Caco-2 (cell line): ENCODE measurements at places on chromosomes 11 and 22. TPM values are rescaled to one million over a fixed set of nuclear protein-coding genes. Genes with fewer than 3 reads are reported as not detected.

DNA sequence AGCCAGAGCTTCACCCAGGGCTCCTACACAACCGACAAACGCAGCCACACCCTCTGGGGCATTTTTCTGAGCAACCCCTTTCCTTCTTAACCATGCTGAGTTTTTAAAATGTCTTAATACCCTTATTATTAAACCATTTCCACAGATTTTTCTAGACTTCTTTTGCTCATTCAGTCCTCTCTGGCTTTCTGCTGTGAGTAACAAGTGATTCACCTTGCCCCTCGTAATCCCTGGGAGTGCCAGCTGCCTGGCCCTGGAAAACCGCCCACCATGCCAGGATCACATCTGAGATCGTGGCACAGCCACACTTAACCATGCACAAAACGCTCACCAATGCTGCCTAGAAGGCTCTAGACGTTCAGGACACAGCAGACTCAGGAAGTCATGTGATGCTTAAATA lies 25.4 kb downstream of the YPEL1 start:
- DNase-seq = no peak

DNA sequence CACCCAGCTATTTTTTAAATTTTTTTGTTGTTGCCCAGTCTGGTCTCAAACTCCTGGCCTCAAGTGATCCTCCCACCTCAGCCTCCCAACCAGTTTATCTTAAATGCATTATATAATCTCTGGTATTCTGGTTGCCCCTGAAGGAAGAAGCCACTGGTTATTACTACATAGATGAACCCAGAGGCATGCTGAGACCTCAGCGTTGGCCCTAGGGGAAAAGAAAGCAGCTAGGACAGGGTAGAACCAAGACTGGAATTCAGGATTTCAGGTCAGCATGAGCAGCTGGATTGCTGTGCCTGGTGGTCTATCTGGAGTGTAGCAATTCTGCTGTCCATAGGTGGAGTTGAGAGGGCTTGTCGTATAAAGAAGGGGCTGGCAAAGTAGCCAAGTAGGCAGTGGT lies 67.2 kb downstream of the PARVA start:
- DNase-seq = no peak

- DNase-seq = no peak
These were observed 205.0 kb upstream of the RAG2 start for GRCh38 chr11:36803084-36803483.

GRCh38 chr11:32430568-32431381 lies 4.6 kb downstream of the WT1 start:
- no peak for DNase-seq

- DNase-seq = no peak
These were observed 322.0 kb downstream of the CTTN start for GRCh38 chr11:70720281-70720680.

IL18 gene
- 32.8 and 36.5 TPM in 2 replicates for total RNA-seq

GRCh38 chr22:50572965-50573364 lies 5.3 kb downstream of the CPT1B start:
- no peak for DNase-seq

DNA sequence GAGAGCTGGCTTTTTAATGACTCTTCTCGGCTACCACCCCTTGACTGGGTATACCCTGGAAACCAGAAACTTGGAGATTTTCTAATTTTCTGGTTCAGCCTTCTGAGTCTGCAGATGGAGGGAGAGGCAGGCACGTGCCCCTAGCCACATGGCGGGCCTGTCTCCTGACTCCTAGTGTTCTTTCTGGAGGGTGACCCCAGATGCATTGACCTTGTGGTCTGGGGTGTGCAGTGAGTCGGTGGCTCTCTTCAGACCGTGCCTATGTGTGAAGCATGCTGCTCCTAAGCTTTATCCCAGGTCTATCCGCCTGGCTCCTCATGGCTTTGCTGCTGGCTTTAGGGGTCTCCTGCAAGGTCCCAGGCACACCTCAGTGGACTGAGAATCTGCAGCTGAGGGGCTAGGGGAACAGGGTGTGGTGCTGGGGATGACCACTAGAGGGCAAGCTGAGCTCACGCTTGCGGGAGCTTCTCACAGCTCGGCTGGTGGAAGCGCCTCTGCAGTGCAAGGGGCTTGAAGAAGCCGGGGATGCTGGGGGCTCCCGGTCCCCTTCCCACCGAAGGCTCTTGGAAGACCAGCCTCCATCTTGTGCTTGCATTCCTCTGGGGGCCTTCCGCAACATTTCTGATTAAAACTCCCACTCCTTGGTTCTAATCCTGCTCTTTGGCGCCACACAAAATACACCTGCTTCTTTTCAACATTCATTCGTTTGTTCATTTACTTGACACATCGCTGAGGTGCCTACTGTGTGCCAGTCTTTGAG lies 51.8 kb downstream of the OTOG start:
- DNase-seq = peak; percentile 85

ART1 gene
- total RNA-seq = not detected in 2 replicates

DNA sequence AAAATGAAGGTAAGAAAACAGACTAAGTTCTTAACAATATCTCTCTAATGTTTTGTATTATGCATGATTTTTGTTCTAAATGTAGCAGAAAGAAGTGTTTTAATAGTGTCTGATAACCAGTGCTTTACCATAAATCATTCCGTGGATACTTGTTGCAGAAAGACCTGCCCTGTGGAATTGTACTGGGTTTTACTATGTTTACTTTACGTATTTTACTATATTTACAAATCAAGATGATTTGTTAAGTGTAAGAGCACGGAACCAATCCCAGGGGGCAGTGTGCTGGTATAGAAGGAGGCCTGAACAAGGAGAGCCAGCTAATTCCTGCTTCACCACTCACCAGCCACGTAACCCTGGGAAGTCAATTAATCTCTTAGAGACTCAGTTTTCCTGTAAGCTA lies 1.4 kb downstream of the HTR3B start:
- peak; percentile 79 for DNase-seq

C11orf21 gene
- 0.09 and 0.21 TPM in 2 replicates for total RNA-seq
